ENCODE measurements at places on chromosomes 6 and 20. TPM values are rescaled to one million over a fixed set of nuclear protein-coding genes. Genes with fewer than 3 reads are reported as not detected.

The APMAP gene
- 93.8 TPM for total RNA-seq

The ZSCAN23 gene
- total RNA-seq = 1.1 TPM

The NTSR1 gene
- total RNA-seq = 76.6 TPM

The MCHR2 gene
- not detected for total RNA-seq

The EFCAB8 gene
- 0.10 TPM for total RNA-seq
